Mesendoderm (in vitro differentiated cells): ENCODE measurements at places on chromosomes 13 and 19.

- DNase-seq, result peak; percentile 9
Observed at GRCh38 chr13:79593641-79594275, 112.8 kb downstream of the NDFIP2 start.

GRCh38 chr13:65808061-65808460 is 1422.1 kb downstream of the PCDH9 start:
- DNase-seq, result no peak

DNA sequence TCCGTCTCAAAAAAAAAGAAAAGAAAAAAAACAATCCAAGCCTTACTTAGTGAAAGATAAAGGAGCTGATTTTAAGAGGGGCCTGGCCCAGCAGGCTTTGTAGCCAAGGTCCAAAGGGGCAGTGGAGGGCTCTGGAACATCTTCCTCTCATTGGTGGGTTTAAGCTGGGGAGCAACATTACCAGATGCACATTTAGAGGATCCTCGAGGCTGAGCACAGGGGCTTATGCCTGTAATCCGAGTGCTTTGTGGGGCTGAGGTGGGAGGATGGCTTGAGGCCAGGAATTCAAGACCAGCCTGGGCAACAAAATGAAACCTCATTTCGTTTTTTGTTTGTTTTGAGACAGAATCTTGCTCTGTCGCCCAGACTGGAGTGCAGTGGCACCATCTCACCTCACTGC is 8.0 kb upstream of the TMEM160 start:
- DNase-seq, result no peak

DNA sequence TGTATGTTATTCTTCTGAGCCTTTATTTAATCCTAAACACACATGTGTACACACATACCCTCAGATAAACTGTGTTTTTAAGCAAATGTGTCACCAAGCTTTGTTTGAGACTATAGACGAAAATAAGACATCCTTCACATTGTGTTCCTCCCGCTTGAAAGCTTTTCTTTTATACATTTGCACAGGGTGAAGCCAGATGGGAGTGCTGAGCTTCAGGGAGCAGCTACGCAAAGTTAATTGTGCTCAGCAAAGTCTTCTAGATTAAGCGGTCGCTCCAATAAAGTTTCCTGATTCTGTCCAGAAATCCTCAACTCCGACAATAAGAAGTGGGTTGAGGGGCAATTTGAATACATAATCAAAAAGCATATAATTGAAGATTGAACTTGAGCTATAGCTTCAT is 117.2 kb upstream of the ARGLU1 start:
- DNase-seq, result no peak

DNA sequence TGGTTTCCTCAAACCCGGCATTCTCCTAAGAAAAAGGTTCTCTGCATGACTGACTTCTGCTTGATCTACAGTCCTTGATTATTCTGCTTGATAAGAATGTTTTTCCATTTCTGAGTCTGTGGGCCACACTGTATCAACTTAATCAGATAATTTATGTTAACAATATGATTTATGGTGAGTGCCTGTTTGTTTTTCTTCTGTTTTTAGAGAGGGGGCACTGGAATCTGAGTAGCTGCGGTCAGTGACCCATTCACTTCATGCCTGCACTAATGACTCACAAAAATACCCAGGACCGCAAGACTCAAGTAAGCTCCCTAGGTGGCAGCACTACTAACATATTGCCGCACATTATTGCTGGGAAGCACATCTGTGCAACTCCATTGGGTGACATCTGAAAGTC is 542.3 kb upstream of the ATXN8OS start:
- peak; percentile 78 for DNase-seq

- peak; percentile 15 for DNase-seq
Observed at GRCh38 chr13:25840931-25841330, 210.9 kb downstream of the SHISA2 start.

DNA sequence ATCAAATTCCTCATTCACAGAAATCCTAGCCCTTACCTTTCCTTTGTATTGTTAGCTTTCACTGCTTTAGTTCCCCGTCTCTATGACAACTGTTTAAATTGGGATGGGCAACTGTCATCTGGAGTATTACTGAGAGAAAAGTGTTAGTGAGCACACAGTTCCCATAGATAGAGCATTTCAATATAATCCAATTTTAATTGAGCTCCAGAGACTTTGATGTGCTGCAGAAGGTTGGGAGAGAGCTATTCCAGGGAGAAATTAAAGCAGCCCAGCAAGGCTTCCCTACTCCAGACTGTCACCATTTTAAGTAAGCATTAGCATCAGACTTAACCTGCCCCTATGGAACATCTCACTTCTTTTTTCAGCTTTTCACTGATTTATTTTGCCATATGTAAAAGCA is 55.0 kb upstream of the MAB21L1 start:
- no peak for DNase-seq

GRCh38 chr13:51125495-51126226 is 14.6 kb upstream of the C13orf42 start:
- DNase-seq, result peak; percentile 85

GRCh38 chr13:87498681-87499080 is 172.5 kb upstream of the SLITRK5 start:
- peak; percentile 14 for DNase-seq

- DNase-seq, result peak; percentile 24
Observed at GRCh38 chr13:109058087-109058486, 428.7 kb downstream of the MYO16 start.
